ENCODE measurements at places on chromosomes 6 and 20.
A peak's percentile ranks its signal among the peaks of the same experiment; 100 is the strongest.

DNA sequence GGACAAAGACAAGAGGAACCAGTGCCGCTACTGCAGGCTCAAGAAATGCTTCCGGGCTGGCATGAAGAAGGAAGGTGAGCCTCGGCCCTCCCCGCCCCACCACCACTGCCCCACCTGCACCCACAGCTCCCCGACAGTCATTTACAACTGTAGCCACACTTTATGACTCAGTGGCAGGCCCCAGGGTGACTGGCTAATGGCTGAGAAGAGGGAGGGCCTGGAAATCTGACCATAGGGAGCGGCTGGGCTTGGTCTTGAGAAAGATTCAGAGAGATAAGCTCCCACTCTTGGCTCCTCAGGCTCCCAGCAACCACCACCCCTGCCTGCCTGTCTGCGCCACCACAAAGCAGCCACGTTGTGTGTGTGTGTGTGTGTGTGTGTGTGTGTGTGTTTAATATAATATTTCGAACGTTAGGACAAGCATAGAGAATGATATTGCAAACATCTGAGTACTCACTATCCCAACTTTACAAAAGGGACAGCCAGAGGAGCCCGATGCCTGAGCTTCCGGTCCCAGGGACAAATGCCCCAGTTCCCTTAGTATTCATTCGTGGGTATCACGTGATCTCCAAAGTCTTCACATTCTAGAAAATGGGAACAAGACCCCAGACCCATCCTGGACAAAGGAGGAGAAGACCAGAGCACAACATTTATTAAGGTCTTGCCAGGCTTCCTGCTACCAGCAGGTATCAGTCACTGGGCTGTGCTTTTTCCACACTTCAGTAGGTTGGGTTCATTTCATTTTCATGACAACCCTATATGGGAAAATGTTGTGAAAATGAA lies 52.1 kb downstream of the HNF4A start:
- DNase-seq: no peak

DNA sequence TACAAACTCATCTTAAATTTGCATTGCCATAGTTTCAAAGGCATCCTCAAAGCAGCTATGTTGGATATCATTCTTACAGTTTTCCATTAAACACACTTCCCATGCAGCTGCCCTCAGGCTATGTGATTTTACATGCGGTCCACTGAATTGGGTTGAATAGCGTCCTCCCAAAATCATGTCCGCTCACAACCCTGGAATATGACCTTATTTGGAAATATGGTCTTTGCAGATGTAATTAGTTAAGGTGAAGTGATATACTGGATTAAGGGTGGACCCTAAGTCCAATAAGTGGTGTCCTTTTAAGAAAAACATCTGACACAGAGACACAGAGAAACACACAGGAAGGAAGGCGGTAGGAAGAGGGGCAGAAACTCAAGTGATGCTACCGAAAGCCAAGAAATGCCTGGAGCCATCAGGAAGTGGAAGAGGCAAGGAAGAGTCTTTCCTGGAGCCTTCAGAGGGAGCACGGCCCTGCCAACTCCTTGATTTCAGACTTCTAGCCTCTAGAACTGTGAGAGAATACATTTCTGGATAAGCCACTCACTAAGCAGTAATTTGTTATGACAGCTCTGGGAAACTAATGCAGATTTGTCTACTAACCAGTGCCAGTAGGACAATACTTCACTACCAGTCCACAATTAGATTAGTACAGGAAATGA lies 42.7 kb upstream of the NHSL1 start:
- DNase-seq: no peak

GRCh38 chr6:149190224-149190831 lies 127.2 kb upstream of the TAB2 start:
- no peak for DNase-seq

- no peak for DNase-seq
Measured at GRCh38 chr6:118101220-118101619, 194.2 kb downstream of the SLC35F1 start.

DNA sequence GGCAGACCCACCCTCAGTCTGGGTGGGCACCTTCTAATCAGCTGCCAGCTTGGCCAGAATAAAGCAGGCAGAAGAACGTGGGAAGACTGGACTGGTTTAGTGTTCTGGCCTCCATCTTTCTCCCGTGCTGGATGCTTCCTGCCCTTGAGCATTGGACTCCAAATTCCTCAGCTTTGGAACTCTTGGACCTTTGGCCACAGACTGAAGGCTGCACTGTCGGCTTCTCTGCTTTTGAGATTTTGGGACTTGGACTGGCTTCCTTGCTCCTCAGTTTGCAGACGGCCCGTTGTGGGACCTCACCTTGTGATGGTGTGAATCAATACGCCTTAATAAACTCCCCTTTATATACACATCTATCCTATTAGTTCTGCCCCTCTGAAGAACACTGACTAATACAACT lies 20.6 kb upstream of the FNDC1 start:
- no peak for DNase-seq

- no peak for DNase-seq
Measured at GRCh38 chr20:879626-880025, 36.5 kb downstream of the ANGPT4 start.

- peak; percentile 51 for DNase-seq
Measured at GRCh38 chr6:19812512-19813119, 24.6 kb upstream of the ID4 start.

DNA sequence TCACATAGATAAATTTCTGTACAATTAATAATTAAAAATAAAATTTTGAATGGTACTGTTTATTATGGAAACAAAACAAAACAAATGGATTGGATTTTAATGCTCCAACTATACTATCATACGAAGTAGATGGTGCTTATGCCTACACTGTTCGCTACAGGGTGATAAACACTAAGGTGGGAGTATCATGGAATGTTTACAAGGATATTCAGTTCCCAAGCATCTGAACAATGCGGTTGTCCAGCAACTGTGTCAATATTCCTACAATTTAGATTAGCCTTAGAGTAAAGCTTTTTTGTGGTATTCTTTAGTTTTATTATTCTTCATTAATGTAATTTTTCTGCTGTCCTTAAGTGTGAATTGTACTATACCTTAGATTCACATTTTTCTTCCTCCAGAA lies 105.1 kb downstream of the MMS22L start:
- no peak for DNase-seq

GRCh38 chr6:130831607-130832006 lies 4.4 kb downstream of the SMLR1 start:
- DNase-seq: no peak

GRCh38 chr20:3760655-3761348 lies 6.8 kb downstream of the ADISSP start:
- DNase-seq: no peak

GRCh38 chr6:4018924-4019236 lies 60.1 kb downstream of the FAM217A start:
- DNase-seq: no peak

DNA sequence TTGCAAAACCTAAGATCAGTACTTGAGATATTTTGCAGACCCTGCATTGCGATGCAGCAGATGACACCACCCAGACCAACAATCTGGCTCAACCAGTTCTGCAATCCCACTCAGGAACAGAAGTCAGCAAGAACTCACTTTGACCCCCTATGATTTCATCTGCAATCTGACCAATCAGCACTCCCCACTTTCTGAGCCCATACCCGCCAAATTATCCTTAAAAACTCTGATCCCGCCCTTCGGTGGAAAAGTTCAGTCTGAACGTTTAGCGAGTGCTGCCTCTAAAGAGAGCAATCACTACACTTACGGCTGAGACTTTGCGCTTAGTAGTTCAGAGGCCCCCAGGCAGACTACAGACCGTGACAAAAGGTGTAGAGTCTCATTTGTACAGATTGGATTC lies 17.3 kb upstream of the KIAA1586 start:
- no peak for DNase-seq

- DNase-seq: no peak
Measured at GRCh38 chr20:21234806-21235483, 68.2 kb upstream of the XRN2 start.

GRCh38 chr6:127518710-127519468 lies at the start of gene MTCL3:
Gene MTCL3, minus strand, starts transcription at chr6:127519335.
- no peak for DNase-seq

GRCh38 chr6:5996714-5997419 lies 9.9 kb downstream of the NRN1 start:
- DNase-seq: no peak

DNA sequence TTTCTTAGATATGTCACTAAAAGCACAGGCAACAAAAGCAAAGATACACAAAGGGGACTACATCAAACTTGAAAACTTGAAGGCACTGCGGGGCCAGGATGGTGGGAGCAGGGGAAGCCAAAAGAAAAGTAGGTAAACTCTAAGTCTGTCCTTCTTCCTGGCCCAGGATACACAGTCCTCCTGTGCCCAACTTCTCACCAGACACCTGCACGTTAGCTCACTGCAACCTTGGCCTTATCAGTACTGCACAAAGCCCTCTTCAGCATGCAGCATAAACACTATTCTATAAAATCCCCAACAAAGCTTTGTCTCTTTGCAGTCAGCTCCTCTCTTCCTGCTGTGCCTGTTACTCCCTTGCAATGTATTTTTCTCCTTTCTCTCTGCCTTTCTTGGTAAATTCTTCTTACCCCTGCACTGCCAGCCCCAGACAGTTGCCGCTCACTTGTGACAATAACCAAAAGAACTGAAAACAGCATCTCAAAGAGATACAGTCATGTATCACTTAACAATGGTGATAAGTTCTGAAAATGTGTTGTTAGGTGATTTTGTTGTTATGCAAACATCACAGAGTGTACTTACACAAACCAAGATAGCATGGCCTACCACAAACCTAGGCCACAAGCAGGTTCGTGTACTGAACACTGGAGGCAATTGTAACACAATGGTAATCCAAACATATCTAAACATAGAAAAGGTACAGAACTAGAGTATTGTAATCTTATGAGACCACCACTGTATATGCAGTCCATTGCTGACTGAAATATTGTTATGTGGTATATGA lies 51.2 kb downstream of the NINL start:
- no peak for DNase-seq

DNA sequence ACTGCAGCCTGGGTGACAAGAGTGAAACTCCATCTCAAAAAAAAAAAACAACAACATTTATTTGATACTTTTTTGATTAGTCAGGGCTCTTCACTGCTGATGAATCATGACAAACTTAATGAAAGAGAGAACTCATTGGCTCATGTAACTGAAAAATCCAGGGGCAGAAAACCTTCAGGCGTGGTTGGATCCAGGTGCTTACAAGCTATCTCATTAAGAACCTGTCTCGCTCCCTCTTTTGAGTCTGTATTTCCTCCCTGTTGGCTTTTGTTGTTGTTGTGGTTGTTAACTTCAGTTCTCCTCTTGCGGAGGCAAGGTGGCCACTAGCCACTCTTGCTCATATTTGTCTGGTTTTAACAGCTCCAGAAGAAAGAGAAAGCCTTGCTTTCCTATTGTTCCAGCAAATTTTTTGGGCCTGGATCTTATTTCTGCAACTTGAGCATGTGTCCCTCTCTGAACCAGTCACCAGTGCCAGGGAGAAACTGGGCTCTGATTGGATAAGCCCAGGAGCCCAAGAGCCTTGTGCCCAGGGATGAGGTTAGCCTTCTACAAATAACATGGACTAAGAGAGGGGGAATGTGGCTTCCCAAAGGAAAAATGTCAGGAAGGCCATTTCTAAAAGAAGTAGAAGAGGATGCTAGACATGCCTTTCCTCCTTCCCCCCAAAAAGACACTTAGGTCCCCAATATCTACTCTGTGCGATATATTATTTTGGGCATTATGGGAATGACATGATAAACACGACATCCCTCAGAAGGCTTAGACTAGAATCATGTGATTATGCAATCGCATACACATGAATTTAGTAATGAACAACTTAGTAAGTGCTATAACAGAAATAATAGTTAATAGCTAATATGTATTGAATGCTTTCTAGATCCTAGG lies 64.5 kb downstream of the PHACTR2 start:
- no peak for DNase-seq

DNA sequence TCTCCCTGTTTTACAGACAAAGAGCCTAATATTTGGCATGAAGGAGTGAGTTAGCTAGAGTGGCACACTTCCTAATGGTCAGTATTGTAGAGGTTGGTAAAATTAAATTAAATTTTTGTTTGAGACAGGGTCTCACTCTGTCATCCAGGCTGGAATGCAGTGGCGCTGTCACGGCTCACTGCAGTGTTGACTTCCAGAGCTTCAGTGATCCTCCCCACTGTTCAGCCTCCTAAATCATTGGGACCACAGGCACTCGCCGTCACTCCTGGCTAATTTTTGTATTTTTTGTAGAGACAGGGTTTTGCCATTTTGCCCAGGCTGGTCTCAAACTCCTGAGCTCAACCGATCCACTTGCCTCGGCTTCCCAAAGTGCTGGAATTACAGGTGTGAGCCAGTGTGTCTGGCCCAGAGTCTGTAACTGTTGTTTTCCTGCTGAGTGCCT lies 70.9 kb downstream of the SCAND1 start:
- DNase-seq: no peak
